ENCODE measurements at places on chromosomes 11 and 22. TPM values are rescaled to one million over a fixed set of nuclear protein-coding genes. Genes with fewer than 3 reads are reported as not detected.

DNA sequence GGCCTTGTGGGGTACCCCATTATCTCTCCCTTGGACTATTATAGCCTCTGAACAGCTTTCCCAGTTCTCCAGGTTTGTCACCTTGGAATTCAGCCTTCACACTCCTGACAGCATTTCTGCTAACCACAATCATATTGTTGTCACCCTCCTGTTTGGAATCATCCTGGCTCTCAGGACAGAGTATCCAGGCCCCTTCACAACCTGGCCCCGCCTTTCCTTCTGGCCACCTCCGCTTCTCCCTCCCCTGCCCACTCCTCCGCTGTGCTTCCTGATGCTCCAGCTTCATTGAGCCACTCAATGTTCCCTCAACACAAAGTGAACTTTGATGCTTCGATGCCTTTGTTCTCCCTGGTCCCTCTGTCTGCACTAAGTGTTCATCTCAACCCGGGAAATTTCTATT is 3.1 kb downstream of the GPR83 start:
- no peak for DNase-seq

DNA sequence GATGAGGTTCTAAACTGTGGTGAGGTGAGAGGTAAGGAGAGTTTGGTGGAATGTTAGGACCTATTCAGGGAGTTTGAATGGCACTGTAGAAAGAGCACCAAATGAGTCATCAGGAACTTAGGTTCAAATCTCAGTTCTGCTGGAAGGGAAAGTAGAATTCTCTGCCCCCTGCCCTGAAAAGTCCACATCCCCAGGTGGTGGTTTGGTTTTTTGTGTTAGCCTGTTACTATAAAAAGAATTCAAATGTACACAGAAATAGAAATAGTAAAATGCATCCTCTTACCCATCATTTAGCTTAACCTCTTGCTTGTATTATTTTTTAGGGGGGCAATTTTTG is 20.2 kb downstream of the PPFIBP2 start:
- DNase-seq = no peak

GRCh38 chr11:15500643-15501042 is 385.9 kb downstream of the INSC start:
- DNase-seq = no peak

DNA sequence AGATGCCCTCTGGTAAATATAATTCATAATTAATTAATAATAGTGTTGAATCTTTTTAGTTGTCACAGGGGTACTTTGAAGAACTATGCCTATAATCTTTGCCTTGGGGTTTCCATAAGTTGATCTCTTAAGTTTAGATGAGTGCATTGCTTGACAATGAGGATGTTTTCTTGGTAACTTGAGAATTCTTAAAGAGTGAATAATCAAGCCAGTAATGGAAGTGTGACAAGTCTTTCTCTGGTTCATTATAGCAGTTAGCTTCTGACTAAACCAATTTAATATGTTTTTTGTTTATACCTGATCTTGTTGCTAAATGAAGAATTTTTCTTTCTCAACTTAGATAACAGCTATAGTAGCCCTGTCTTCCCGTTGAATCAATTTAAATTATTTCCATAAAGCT is 46.2 kb downstream of the ATXN10 start:
- peak; percentile 67 for DNase-seq

- peak; percentile 19 for DNase-seq
Observed at GRCh38 chr22:35170716-35171697, 86.3 kb upstream of the HMGXB4 start.

DNA sequence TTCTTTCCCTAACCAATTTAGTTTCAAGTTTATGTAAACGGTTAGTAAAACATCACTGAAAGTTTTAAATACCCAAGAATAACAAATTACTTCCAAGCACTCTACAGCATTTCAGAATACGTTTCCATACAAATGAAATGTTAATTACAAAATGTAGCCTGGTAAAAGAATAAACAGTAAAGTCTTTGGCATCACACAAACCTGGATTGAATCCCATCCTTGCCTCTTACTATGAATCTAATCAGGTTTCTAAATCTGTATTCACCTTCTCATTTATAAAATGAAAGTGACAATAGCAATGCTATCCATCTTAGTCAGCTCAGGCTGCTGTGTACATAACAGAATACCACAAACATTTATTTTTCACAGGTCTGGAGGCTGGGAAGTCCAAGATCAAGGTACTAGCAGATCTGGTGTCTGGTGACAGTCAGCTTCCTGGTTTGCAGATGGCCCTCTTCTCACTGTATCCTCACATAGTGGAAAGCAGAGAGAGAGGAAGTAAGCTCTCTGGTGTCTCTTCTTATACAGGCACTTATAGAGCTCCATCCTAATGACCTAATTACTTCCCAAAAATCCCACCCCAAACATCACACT is 19.2 kb downstream of the FAM168A start:
- DNase-seq = no peak

DNA sequence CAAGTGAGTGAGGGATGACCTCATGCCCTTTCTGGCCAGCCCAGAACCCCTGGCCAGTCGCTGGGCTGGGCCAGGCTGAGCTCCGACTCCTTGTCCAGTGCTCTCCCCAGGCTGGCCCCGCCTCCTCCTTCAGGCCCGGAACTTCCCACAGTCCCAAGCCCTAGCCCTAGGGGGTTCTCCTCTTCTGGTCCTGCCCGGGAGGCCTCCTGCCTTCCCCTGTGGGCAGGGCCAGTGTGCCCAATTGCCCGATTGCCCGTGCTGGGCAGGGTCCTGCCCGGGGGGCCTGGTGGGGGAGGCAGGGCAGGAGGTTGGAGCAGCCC is 4.2 kb downstream of the TCIRG1 start:
- no peak for DNase-seq

GRCh38 chr11:65611758-65612603 is 2.0 kb downstream of the MAP3K11 start:
- no peak for DNase-seq

DNA sequence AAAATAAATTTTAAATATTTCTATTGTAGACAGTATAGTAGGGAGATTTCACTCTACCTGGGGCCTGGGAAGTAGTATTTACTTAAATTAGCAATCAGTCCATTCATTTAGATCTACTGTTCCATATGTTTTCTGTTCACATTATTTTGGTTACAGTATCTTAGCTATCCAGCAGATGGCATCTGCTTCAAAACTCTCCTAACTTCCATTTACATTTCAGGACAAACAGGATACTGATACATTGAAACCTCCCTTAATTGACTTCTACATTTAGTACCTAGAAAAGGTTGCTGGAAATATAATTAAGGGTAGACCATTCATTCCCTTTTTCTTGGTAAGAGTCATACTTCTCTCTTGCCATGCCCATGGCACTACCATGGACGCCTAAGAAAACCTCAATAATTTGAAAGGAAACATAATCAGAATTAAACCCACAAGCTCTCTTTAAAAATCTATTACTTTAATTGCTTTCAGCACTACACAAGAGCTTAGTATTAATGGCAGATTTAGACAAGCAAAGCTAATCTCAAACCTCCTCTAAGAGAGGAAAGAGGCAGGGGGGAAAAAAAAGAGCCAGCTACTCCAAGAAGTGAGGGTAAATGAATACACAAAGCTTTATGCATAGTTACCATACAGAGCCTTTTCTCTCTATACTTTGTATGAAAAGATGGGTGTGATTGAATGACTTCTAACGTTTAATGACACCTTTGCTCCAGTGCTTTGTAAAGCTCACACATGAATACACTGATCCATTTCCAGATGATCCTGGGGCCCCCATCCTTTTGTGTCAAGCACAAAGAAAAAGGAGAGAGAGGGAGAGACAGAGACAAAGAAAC is 131.2 kb upstream of the MTMR2 start:
- peak; percentile 47 for DNase-seq

DNA sequence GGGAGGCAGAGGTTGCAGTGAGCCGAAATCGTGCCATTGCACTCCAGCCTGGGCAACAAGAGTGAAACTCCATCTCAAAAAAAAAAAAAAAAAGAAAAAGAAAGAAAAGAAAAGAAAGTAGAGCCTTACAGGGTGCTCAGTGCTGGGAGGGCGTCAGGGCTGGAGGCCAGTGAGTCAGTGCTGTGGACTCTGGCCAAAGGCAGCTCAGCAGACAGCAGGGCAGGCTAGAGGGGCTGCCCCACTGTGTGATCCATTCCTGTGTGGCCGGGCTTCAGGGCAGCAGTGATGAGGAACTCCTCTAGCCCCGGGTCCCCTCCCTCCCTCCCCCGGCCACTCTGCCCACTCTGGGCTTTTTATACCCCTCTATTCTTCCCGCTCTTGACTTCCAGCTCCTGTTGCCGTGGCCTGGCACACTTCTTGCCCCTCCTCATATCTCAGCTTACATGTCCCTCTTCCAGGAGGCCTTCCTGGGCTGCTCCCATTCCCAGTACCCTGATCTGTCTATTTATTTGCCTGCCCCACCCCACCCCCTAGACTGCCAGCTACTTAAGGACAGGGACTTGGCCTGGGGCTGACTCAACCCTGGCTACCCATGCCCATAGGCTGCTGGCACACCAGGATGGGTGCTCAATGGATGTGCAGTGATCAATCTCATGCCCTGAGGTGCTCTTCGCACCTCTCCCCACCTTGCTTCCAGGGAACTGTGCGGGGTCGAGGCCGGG is 10.1 kb downstream of the SYT12 start:
- peak; percentile 48 for DNase-seq

Gene HTR3A
- not detected for total RNA-seq

Gene CEP126
- total RNA-seq = 1.2 TPM
